ENCODE measurements at places on chromosomes 2 and 18.

DNA sequence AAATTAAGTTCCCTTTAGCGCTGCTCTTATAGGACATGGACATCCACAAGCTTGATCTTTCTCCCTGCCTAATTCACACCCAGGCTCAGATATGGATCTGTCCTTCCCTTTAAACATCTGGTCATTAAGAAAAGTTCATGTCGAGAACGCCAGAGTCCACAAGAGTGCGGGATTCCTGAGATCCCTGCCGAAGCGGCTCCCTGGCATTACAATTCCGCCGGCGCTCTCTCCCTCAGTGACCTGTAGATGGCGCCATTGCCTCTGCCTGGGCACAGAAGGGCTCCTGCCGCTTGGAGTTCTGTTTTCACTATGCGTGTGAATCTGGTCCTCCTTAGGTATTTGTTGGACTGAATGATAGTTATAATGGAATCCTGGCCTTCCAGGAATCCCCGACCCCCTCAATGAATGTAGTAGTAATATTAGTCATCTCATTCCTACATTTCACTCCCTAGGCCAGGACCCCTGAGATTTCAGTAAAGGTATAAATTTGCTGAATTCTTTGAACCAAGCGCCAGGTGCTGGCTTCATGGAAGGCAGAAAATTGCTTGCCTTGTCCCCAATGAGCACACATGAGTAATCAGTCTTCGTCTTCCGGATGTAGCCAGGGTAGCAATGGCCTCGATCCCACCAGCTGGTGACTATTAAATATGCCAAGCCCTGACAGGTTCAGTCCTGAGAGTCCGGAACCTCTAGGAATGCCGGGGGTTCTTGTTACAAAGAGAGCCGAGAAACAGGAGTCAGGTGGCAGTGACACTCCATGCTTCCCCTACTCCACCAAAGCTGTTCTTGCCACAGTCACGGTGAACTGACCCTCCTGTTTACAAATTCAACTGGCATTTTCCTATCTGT is 26.4 kb upstream of the CD207 start:
- peak; percentile 79 for ATAC-seq

DNA sequence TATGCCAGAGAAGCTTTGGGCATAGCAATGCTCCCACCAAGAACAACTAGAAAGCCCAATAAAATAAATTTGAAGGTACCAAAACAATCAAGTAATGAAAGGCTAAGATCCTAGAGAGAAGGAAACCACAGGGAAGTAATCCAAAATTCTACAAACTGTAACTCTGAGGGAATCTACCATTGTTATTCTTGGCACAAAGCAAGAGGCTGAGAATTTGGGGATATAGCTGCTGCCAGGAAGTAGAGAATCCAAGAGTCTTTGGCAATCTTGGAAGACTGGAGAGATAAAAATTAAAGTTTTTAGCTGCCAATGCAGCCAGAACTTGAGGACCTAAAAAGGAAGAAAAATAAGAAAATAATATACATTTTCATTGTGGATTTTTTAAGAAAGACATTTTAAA is 68.5 kb downstream of the PIGN start:
- ATAC-seq, result no peak

DNA sequence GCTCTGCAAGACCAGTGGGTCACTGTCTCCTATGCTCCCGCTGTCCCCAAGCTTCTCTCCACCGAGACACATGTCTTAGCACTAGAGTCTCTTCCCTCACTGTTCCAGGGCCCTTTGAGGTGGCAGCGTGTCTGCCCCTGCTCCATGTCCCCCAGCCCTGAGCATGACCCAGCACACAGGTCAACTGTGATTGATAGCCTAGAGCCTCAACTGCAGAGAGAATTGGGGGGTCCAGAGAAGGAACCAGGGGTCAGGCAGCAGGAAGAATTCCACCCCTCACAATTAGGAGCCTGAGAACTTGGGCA is 54.6 kb upstream of the ODC1 start:
- no peak for ATAC-seq

GRCh38 chr2:54364409-54364808 is 91.7 kb upstream of the SPTBN1 start:
- no peak for ATAC-seq

- ATAC-seq, result peak; percentile 78
Measured at GRCh38 chr2:233443511-233444183, 89.4 kb downstream of the DGKD start.

- no peak for ATAC-seq
Measured at GRCh38 chr2:192948316-192948715, 753.6 kb upstream of the TMEFF2 start.

All from gastroesophageal sphincter (tissue), 4 donors.